Type B pancreatic cell (in vitro differentiated cells): ENCODE measurements at places on chromosomes 2 and 18. TPM values are rescaled to one million over a fixed set of nuclear protein-coding genes. Genes with fewer than 3 reads are reported as not detected.

DNA sequence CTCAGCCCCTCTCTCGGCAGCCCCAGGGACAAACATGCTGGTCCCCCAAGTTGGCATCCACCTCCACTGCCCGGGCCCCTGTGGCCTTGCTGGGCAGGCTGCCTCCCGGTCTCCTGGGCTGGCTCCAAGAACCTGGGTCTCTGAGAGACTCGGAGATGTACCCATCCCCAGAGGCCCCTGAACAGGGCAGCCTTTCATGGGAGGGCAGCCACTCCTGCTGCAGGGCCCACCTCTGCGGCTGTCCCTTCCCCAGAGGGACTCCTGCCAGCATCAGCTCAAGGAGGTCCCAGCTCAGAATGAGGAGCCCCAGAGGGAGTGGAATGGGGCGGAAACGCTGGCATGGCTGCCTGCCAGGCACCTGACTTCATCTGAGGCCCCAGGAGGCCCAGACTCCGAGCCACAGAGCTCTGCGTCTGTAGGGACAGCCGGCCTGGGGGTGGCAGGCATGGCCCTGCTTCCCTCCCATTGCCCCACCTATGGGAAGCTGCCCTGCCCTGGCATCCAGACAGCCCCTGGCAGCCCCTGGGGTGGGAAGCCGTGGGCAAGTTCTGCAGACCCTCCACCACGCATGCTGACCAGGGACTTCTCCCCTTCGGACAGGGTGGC, 857 bp upstream of the CROCC2 start:
- DNase-seq = no peak

DNA sequence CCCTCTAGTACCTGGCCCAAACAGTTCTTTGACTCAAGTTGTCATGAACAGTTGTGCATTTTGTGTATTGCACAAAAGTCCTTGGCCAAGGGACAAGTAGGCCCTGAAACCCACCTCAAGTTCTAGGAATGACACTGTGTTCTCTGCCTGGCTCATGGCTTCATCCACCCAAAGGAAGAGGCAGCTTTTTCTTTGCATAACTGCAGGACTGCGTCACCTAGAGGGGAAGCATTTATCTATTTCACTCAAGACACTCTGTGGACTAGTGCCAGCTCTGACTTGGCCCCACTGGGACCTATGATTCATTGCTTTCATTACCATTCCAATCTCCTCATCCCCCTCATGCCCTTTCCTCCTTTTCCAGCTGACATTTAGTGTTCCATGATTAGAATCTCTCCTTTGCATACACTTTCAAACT, 119.3 kb upstream of the SIX2 start:
- peak; percentile 27 for DNase-seq

DNA sequence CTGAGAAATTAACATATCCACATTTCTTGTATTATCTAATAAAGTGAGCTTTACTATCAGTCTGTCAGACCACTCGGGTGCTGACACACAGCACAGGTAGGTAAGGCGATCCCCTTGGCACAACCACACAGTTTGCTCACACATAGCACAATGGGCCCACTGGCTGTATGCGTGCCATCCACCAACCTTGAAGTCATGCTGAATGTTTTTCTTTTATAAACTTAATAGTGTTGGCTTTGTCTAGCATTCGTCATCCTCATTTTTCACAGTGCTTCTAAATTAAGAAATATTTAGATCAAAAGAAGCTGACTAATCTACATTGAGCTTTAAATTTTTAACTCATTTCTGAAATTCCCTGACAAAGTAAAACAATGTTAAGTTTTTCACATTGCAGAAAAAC, 50.0 kb upstream of the PAPOLG start:
- DNase-seq = no peak

- DNase-seq = no peak
Measured at GRCh38 chr2:46311651-46312223, 14.5 kb downstream of the EPAS1 start.

- no peak for DNase-seq
Measured at GRCh38 chr2:28615706-28616105, 119.8 kb downstream of the PLB1 start.

The NPPC gene
- total RNA-seq = 1.6 and 5.4 TPM in 2 replicates

The PDE11A gene
- 0.67 and 2.0 TPM in 2 replicates for total RNA-seq

- no peak for DNase-seq
Measured at GRCh38 chr18:79434607-79435401, 39.1 kb downstream of the NFATC1 start.

The HTR2B gene
- total RNA-seq = not detected in 2 replicates

GRCh38 chr2:189347540-189347939, 93.7 kb upstream of the WDR75 start:
- no peak for DNase-seq

The CIDEA gene
- not detected in 2 replicates for total RNA-seq

GRCh38 chr18:697800-698199, 14.6 kb downstream of the ENOSF1 start:
- DNase-seq = peak; percentile 31

The ZNF521 gene
- 5.3 and 75.1 TPM in 2 replicates for total RNA-seq

The LONRF2 gene
- total RNA-seq = 4.5 and 8.9 TPM in 2 replicates

The ATP8B1 gene
- 21.7 and 52.9 TPM in 2 replicates for total RNA-seq

The ATP6V1C2 gene
- 0.93 and 1.1 TPM in 2 replicates for total RNA-seq
